Myocyte (in vitro differentiated cells): ENCODE measurements at places on chromosomes 16 and 17.

- DNase-seq, result no peak
Observed at GRCh38 chr17:49125449-49125848, 7.1 kb upstream of the B4GALNT2 start.

DNA sequence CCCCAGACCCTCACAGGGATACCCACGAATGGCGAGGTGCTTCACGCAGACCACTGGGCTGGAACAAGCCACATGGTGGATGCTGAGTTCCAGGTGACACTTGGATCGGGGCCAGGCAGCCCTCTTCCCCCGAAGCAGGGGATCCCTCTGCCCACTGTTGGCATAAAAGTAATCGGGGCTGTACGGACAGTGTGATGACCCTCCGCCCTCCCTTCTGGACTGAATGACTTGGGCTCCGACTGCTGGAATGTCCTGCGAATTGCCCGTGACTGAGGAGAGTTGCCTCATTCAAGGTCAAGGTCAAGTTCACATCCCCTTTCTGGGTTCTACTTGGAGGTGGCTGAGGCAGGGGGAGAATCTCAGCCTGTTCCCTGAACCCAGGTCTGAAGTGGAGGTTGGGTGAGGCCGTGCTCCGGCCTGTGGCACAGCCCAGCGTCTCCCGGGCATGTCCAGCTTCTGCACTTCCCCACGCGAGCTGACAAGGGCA, 28.5 kb upstream of the CREBBP start:
- DNase-seq, result no peak

DNA sequence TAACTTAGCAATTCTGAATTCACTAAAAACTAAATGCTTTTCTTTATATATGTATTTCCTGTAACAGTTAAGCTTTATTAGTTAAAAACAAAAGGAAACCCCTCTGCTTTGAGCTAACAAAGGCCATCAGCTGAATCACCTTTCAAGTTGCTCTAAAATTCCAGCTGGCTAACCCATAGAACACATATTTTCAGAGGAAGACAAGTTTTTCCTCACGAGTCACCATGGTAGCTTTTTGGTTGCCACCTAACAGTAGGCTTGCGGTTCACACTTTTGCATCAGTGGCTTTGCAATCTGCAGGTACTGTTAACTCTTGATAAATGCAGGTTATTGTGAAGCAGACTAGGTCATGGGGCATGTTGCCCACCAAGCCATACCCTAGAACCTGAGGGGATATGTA, 57.6 kb upstream of the IRX5 start:
- no peak for DNase-seq

GRCh38 chr17:46160169-46160568, 33.1 kb downstream of the KANSL1 start:
- DNase-seq, result no peak

DNA sequence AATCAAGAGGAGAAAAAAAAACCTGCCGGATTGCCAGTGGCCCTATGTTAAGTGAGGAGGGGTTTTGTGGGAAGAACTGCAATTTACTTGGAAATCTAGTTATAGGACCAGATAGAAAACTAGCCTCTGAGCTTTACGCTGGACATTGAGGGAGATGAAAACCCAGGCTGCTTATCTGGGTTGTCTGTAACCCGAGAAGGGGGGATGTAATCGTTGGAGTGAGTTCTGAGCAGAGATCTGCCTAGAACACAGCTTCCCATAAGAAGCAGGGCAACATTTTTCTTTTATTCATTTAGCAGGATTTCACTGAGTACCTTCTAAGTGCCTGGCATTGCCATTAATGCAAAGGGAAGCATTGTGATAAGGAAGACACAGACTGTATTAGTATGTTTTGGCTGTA, 70.6 kb downstream of the KATNIP start:
- no peak for DNase-seq

GRCh38 chr16:28011971-28012445, 51.5 kb downstream of the GSG1L start:
- peak; percentile 73 for DNase-seq

DNA sequence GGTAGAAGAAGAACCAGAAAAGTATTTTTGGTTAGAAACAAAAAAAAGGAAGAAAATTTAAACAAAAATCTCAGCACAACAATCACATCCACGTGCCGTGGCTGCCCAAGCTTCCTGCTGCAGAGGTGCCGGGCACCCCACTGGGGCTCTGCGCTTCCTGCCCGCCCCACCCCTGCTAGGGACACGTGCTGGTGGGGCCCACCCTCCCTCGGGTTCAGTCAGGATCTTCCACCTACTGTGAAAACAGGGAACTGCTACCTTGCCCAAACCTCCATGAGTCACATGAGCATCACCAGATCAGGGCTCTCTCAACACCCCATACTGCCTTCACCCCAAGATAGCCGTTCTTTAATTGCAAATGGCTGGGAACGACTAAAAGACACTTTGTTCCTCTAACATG, 24.4 kb upstream of the CYTH1 start:
- no peak for DNase-seq

DNA sequence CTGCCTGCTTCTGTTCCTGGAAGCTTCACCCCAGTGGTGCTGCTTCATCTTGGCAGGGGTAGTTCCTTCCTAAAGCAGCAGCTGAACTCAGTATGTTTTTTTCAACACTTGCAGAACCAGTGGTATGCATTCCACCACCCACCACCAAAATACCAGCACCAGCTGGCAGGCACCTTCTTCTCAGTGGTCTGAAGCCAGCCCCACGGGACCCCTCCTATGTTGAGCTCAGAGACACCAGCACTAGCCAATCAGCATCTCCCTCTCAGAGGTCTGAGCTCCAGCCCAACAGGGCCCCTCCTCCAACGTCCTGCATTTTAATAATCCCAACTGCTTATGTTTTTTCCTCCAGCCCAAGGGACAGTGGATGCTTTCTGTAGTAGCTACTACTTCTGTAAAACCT, 299.6 kb upstream of the CCL2 start:
- DNase-seq, result no peak

DNA sequence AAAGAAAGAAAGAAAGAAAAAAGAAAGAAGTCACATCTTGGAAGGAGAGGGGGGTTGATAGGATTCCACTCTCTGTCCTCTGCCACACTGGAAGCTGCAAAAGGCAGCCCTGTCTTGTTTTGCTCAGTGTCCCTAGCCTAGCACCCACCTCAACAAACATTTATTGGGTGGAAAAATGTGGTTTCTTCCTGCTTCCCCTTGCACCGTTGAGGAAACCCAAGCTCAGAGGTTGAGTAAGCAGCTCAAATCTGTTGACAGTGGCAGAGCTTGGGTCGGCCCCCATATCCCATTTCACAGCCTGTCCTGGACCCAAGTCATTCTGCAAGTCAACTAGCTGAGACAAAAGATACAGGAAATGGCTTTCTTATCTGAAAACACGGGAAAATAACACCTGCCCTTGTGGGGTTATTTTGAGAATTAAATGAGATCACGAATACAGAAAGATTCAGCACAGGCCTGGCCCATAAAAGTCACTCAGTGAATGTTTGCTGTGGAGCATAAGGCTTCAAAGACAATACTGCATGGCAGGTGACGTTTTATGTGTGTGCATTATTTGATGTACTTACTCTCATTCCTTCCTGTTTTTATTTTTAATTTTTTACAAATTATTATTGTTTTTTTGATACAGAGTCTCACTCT, 63.6 kb downstream of the SCNN1B start:
- peak; percentile 1 for DNase-seq

GRCh38 chr17:9053406-9053805, 32.1 kb downstream of the NTN1 start:
- DNase-seq, result no peak

DNA sequence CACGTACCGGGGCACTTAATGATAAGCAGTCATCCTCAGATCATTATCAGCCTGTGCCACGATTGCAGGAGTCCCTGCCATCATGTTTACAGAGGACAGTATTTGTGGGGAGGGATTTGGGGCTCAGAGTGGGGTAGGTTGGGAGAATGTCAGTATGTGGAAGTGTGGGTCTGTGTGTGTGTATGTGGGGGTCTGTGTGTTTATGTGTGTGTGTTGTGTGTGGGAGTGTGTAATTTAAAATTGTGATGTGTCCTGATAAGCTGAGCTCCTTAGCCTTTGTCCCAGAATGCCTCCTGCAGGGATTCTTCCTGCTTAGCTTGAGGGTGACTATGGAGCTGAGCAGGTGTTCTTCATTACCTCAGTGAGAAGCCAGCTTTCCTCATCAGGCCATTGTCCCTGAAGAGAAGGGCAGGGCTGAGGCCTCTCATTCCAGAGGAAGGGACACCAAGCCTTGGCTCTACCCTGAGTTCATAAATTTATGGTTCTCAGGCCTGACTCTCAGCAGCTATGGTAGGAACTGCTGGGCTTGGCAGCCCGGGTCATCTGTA, 13.5 kb upstream of the EFCAB13 start:
- DNase-seq, result no peak

GRCh38 chr16:1822801-1823200, 3.8 kb downstream of the HAGH start:
- DNase-seq, result no peak

DNA sequence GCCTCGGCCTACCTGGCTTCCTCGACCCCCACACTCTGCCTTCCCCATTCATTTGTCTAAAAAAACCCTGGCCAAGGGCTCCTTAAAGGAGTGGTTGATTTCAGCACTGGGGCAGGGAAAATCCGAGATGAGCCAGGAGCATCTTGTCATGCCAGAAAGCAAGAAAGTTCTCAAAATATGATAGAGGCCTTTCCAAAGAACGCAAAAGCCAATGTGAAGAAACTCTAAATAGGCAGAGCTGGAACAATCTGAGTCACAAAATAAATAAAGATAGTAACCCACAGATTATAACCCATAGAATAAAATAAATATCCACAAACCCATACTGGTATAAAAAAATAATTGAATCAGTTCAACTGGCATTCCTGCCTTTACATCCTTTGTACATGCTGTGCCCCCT, 192.3 kb upstream of the SALL1 start:
- no peak for DNase-seq

DNA sequence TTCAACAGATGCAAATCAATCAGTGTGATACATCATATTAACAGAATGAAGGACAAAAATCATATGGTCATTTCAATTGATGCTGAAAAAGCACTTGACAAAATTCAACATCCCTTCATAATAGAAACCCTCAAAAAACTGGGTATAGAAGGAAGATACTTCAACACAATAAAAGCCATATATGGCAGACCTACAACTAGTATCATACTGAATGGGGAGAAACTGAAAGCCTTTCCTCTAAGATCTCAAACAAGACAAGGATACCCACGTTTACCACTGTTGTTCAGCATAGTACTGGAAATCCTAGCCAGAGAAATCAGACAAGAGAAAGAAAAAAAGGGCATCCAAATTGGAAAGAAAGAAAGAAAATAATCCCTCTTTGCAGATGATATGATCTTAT, 47.1 kb upstream of the NACA2 start:
- no peak for DNase-seq

DNA sequence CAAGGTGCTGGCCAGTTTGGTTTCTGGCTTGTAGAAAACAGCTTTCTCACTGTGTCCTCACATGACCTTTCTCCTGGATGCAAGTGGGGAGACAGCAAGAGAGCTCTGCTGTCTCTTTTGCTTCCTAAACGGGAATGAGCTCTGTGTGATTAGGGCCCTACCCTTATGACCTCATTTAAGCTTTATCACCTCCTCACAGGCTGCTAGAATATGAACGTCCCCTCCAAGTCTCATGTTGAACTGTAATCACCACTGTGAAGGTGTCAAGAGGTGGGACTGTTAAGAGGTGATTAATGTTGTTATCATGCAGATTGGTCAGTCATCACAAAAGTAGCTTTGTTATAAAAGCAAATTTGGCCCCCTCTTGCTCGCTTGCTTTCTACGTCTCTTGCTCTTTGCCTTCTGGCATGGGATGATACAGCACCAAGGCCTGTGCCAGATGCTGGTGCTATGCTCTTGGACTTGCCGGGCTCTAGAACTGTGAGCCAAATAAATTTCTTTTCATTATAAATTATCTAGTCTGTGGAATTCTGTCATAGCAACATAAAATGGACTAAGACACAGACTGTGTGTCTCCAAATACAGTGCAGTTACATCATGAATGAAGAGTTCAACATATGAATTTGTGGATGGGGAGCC, 14.8 kb upstream of the POLR3E start:
- DNase-seq, result no peak

DNA sequence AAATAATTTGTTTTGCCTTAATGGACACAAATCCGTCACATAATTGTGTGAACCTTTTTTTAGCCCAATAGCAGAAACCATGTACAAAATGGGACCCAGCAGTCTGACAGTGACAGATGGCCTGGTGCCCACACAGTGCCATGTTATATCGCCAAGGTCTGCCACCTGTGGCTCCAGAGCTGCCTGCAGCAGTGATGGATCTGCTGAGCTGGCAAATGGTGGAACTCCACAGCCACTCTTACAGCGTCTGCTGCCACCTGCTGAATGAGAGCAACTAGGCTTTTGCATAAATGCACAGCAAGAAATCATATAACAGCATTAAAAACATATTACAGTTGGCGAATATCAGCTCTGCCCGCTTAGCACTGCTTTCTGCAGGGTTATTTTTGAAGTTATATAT, 59.4 kb downstream of the NUP93 start:
- peak; percentile 71 for DNase-seq

DNA sequence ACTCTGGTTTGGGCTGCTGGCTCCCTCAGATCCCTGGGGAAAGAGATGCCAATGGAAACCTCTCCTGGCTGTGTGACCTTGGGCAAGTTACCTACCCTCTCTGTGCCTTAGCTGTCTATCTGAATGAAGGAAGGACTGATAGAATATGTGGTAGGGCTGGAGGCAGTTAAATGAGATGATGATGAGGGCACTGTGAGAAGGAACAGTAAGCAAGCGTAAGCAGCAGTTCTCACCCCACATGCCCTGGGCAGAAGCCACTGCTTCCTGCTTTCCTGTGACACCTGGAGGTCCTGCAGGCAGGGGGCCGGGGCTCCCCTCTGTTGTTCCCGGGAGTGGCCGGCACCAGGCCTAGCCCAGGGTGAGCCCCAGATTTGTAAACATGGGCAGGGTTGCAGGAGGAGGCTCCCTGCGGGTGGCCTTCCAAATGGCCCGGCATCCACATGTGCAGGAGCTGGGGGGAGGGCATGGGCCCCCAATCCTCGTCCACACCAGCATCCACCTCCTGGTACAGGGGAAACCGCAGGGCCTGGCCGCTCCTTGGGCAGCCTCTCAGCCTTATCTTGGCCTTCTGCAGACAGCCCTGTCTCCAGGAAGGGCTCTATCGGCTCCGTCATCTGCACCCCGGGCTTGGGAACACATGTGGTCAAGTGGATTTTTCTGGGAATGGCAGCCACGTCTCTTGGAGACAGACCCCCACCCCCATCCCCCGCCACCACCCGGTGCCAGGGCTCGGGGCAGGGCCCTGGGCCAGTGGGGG, 235.6 kb upstream of the GSE1 start:
- no peak for DNase-seq

GRCh38 chr16:67525176-67525860, 3.3 kb upstream of the RIPOR1 start:
- peak; percentile 65 for DNase-seq

GRCh38 chr17:31758646-31759045, 100.4 kb downstream of the COPRS start:
- DNase-seq, result no peak

GRCh38 chr16:68400924-68401460, 47.3 kb downstream of the SMPD3 start:
- DNase-seq, result no peak
